ENCODE measurements at places on chromosomes 12 and 14.

GRCh38 chr14:100982762-100983161 lies 79.2 kb upstream of the RTL1 start:
- no peak for DNase-seq

GRCh38 chr12:55034218-55034617 lies 14.4 kb downstream of the NEUROD4 start:
- DNase-seq, result no peak

- DNase-seq, result peak; percentile 27
Measured at GRCh38 chr14:89013098-89013504, 188.7 kb downstream of the TTC8 start.

DNA sequence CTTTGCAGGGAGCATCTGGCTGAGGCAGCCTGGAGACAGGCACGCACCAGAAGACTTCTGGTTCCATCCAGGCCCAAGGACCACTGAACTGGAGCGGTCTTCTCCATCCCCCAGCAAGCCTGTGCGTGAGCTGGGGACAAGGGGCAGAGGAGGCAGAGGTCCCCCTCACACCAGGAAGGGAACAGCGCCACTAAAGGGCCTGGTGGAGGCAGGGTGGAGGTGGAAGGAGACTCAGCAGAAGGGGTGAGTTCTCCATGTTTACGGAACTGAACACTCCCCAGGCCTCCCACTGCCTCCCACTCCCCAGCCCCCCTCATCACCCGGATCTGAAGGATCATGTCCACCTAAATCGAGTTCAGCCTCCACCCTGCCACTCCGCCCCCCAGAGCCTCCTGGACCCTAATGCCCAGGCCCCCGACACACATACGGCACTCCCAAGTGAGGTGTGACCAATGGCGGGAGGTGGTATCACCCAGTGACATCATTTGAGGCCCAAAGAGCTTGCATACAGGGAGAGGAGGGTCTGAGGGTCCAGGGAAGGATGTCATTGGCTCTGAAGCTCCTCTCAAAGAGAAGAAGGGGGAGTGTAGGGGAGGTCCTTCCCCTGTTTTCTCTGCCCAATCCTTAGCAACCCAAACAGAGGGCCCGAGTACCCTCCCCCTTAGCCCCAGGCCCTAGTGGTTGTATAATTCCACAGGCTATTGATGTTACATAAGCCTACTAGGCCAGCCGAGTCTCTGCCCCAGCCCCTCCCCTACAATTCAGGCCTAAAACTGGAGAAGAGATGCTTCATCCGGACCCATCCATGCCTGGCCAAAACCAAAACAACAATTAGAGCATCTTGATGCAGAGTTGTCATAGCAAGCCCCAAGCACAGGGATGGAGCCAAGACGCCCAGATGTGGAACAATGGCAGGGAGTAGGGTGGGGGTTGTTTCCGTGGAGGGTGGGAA lies 1.0 kb downstream of the FAIM2 start:
- DNase-seq, result no peak

DNA sequence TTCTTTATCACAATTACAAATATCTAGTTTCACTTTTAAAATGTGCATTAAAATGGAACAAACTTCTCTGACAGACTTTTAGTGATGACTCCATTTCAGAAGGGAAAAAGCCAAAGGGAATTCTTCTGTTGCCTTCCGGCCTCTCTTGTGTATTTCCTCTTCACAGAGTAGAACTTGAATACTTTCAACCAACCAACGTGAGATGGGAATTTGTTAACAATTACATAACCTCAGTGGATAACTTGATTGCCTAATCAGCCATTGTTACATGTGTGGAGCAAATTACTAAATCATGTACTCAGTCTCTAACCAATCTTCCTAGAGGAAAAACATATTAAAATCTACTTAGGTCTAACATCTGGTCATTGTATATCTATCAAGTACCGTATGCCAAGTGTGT lies 291.1 kb downstream of the SYT1 start:
- no peak for DNase-seq

Data from stimulated activated CD4-positive, alpha-beta T cell treated with anti-CD3 and anti-CD28 coated beads, Interleukin-2, amount 100 ng/mL, for 24 hours (primary cell).